Inflammatory macrophage treated with lipopolysaccharide for 4 hours (primary cell): ENCODE measurements at places on chromosomes 3 and 15.

GRCh38 chr3:157999246-157999645 is 107.0 kb downstream of the SHOX2 start:
- no peak for DNase-seq

DNA sequence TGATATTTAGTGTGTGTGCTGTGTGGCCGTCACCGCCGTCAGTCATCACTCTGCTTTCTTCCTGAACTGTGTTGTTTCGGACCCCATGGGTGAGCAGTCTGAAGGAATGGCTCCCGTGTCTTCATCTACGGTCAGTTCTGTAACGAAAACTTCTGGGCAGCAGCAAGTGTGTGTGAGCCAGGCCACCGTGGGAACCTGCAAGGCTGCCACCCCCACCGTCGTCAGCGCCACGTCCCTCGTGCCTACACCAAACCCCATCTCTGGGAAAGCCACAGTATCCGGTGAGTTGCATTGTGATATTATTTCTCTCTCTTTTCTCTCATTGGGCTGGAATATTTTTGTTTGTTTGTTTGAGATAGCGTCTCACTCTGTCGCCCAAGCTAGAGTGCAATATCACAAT is 34.7 kb downstream of the MAP6D1 start:
- no peak for DNase-seq

- no peak for DNase-seq
These were observed 52.7 kb upstream of the DCUN1D1 start for GRCh38 chr3:183032880-183033555.

- no peak for DNase-seq
These were observed 30.2 kb upstream of the LCTL start for GRCh38 chr15:66595931-66596545.

DNA sequence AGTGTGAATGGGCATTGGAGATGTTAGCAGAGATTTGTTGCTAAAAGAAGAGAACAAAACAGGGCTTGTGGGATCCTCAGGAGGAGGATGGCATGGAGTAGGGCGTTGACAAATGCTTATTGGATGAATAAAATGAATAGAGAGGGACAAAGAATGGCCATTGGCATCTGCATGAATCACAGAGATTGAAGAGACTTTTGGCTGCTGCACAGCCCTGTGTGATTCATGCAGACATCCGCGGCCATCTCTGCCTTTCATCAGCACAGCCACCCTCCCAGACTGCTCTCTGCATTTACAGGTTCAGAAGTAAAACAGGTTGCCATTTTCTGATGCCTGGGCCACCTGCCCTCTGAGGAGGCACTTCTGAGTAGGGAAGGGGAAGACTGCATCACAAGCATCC is 397.9 kb downstream of the EPHB1 start:
- no peak for DNase-seq

- DNase-seq, result no peak
These were observed 113.7 kb upstream of the GOLGA8J start for GRCh38 chr15:29968895-29969561.
